ENCODE measurements at places on chromosomes 1 and 21.
A peak's percentile ranks its signal among the peaks of the same experiment; 100 is the strongest.

GRCh38 chr1:147078606-147079399, 93.5 kb downstream of the PRKAB2 start:
- DNase-seq = no peak

- no peak for DNase-seq
These were observed 21.0 kb upstream of the SLC44A3 start for GRCh38 chr1:94799206-94799605.

- peak; percentile 8 for DNase-seq
These were observed 82.6 kb upstream of the EDEM3 start for GRCh38 chr1:184836934-184837895.

GRCh38 chr1:42733415-42734200, 6.4 kb downstream of the CLDN19 start:
- DNase-seq = no peak

- no peak for DNase-seq
These were observed 9.4 kb downstream of the HYI start for GRCh38 chr1:43444151-43444828.

DNA sequence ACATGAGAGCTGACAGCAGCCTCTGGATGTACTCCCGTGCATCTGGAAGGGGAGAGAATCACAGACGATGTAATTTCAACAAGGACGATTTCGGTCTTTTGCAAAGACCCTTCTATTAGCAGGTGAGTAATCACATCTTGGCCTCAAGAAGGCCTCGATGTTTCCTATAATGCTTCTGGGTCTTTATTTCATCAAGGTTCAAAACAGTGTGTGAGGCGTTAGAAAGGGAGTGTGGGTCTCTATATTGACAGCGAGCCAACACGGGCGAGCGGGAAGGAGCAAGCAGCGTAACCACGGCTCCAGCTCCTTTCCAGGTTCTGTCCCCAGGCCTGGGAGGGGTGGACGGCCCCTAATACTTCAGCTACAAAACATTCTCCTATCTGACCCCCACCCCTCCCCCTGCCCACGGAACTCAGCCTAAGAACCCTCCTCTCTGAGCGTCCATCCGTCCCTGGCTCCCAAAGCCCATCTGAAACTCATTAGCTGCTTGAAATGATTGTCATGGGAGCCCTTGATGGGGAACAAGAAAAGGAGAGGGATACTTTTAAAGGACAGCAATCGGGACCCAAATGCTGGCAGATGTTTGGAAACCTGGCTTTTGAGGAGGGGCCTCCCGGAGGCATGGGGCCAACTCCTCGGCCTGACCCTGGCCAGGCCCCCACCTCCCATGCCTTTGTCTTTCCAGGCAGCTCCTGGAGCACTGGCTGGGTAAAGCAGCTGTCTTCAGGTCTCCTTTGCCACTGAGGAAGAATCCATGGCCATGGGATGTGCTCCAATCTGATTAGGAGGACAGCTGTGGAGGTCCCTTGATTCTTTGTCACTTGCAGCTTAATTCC, 250.8 kb downstream of the FOXD2 start:
- no peak for DNase-seq

- no peak for DNase-seq
These were observed 79.0 kb downstream of the CD58 start for GRCh38 chr1:116491700-116492357.

- DNase-seq = no peak
These were observed 290.0 kb upstream of the RUNX1 start for GRCh38 chr21:35338881-35339632.

- no peak for DNase-seq
These were observed 15.6 kb upstream of the AIM2 start for GRCh38 chr1:159092036-159092760.

- DNase-seq = no peak
These were observed 292.8 kb downstream of the DISC1 start for GRCh38 chr1:231919239-231919885.

DNA sequence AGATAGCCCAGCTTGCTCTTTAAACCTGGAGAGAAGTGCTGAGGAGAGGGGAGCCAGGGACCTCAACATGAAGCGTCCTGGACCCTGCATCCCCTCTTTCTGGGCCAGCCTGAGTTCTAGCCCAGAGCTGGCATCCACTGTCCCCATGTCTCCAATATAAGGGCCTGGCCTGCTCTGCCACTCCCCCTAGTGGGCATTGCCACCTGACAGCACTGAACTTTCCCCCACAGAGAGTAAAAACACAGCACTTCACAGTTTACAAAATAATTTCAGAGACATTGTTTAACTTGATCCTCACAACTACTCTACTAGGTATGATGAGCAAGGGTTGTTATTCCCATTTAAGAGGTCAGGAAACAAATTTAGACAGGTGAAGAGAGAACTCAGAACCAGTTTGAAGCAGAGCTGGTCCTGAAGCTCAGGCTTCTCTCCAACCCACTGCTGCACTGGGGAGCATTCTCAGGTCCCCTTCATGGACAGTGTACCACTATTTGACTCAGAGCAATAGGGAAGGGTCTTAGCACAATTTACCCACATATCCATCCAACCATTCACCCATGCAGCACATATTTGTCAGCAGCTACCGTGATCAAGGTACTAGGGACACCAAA, 151.2 kb downstream of the DMRTA2 start:
- DNase-seq = no peak

DNA sequence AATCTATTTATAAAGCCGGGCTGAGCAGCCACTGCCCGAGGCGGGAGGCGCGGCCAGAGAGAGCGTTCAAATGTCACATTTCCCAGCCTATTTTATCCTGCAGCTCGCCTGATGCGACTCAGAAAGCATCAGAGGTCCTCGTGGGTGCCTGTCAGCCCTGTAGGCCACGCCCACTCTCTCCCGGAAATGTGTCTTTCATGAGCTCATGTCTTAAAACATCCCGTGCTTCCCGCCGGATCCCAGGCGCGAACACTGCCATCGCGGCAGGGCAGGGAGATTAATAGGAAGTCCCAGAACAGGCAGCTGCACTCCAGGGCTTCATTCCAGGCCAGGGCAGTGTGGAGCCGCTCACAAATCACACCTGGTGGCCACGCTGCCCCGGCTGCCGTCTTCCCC, 117.5 kb downstream of the PRDM16 start:
- DNase-seq = no peak

DNA sequence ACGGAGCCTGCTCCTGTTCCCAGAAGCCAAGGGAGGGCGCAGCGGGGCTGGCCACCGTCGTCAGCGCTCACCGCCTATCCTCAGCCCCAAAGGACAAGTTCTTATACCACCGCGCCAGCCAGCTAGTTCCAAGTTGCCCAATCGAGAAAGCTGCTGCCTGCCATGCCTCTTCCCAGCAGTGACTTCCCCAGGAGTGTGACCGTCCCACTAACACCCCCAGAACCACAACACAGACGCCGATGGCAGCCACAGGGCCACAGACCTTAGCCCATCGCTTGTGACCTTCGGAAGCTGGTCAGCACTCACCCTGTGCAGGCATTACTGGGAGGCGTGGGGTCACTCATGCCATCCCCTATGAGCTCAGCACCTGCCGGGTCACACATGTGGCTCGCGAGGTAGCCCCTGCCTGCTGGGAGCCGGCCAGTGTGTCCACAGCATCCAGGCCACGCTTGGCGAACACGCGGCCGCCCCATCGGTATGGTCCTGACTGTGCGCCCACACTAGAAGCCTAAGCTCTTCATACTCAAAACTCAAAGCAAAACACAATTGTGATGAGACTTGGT, 20.1 kb downstream of the NADK start:
- DNase-seq = no peak

- no peak for DNase-seq
These were observed 622.5 kb upstream of the NR5A2 start for GRCh38 chr1:199404976-199405375.

DNA sequence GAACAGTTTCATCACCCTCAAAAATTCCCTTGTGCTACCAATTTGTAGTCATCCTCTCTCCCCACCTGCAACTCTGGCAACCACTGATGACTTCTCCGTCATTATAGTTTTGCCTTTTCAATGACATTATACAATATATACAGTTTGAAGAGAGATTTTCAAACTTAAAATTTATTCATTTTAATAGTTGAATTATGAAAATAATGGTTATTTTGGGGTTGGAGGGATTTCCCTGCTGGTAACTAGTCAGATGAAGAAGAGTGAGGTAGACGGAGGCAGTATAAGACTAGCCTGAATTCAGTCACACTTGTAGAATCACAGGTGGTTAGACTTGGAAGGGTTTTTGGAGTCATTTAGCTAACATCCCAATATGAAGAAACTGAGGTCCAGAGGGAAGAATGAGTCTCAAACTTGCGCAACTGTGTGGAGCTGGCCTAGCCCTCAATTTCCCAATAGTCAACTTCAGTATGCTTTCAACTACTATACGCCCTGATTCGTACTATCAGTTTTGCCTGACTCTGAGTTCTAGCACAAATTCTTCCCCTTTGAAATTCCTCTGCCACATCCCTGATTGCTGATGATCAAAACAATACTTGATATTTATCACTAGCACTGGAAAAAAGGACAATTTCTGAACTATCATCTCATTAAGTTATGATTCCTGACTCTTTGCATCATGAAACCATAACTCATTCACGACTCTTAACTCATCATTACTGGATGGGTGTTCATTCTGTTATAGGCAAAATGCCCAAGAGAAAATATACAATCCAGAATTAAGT, 54.2 kb downstream of the VANGL2 start:
- DNase-seq = no peak

DNA sequence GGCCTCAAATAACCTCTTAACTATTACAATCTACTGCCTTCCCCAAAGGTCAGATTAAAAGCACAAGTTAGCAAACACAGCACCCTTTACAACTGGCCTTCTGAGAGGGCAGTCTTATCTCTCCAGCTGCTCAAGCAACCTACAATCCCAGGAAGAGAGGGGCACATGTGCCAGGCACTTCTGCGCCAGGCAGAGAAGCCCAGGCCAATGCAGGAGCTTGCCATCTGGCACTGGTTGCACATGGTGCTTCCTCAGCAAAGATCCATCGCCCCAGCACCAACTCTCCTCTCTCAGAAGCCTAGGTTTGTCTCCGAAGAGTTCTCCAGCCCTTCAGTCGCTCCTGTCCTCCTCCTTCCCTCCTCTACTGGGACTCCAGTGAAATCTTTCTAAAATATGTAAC, 2.5 kb downstream of the STK40 start:
- no peak for DNase-seq

DNA sequence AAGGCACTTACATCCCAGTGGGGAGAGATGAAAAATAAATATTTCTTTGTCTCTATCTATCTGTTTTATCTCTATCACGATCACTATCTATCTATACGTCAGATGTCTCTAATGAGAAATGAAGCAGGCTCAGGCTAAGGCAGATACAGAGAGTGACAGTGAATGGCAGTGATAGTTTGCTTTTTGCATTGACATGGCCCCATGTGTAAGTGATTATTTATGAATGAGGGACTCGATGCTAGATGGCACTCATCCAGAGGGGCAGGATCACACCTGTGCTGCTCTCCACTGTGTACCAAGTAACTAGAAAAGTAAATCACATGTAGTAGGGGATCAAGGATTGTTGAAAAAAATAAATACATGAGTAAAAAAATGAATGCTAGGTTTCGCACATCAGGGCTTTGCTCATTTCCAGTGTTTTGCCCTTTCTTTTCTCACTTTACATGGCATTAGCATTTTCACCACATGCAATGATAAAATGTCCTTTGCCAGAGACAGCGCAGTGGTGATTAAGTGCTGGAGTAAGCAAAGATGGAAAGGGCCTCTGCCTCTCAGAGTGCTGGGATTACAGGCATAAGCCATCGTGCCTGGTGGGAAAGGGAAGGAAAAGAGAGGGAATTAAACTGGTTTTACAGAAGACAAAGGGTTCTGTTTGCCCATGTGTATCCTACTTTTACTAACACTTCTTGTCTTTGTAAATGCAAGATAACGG, 16.5 kb downstream of the TBX19 start:
- no peak for DNase-seq

DNA sequence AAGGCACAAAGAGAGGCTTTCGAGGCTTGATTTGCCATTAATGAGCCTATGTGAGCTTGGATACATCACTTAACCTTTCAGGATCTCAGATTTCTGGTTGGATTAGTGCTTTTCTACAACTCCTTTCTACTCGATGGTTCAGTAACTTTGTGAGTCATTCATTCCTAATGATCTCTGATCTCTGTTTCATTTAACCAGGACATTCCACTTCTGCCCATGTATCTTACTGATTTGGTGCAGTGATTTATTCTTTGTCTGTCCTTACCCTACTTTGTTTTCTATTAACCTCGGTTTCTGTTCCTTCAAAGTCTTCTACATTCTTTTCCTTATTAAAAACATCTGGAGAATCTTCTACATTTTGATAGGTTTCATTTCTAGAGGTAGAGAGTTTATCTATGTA, 94.6 kb upstream of the ZBTB18 start:
- DNase-seq = no peak

DNA sequence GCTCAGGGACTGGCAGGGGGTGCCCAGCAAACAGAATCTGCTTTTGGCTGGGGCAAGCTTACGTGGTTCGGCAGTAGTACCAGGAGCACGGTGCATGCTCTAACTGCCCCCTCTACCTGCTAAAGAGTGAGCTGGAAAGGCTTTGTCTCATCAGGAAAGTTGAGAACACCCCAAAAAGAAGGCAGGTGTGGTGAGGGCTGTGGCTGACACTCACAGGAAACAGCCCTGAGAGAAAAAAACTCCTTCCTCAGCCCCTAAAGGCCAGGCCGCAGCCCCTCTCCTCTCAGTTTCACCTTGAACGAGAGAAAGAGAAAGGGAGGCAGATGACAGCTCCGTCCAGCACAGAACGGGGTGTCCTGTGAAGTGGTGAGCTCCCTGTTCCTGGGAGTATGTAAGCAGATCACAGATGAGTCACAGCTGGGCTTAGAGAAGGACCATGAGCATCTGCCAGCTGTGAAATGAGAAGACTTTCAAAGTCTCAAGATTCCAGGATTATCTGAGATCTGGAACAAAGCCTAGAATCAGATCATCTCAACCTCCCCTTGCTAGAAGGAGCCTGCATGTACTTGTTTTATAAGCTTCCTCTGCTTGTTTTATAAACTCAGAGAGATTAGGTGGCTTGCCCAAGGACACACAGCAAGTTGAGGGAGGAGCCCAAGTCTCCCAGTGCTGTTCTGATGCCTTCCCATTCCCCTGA, 13.4 kb downstream of the LAPTM5 start:
- DNase-seq = no peak

DNA sequence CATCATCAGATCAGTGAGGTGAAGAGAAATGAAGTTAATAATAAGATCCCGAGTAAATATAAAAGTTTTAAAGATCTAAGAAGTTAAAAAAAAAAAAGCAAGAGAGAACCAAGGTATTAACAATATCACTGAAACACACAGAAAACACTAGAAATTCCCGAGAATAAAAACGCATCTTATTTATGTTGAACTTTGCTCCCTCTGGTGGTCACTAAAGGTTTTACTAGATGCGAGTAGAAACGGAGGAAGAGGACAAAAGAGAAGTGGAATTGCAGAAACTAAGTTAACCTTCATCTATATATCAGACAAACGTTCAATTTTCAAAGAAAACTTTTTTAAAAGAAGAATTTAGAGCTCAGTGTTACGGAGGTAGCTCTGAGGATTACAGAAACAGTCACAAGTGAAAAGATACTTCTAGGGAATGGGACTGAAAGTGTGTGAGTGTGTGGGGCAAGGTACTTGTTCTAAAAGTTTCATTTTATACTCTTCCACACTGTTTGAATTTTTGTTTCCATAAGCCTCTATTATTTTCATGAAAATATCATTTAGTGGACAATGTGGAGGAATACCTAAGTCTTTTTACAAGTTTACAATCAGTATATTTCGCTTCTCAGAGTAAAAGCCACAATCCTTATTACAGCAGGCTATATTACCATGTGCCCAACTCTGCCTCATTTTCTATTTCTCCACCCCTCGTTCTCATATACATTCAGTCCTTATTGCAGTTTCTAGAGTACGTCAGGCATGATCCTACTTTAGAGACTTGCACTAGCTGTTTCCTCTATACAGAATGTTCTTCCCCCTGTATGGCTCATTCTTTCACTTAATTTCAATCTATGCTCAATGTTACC, 19.7 kb downstream of the ACBD6 start:
- peak; percentile 41 for DNase-seq

GRCh38 chr1:42259739-42260064, 75.3 kb downstream of the FOXJ3 start:
- no peak for DNase-seq

Measured in Caco-2 (cell line).